CD8-positive, alpha-beta T cell (primary cell): ENCODE measurements at places on chromosomes 13 and 19.

- DNase-seq: no peak
Measured at GRCh38 chr13:91576590-91576989, 178.2 kb downstream of the GPC5 start.

DNA sequence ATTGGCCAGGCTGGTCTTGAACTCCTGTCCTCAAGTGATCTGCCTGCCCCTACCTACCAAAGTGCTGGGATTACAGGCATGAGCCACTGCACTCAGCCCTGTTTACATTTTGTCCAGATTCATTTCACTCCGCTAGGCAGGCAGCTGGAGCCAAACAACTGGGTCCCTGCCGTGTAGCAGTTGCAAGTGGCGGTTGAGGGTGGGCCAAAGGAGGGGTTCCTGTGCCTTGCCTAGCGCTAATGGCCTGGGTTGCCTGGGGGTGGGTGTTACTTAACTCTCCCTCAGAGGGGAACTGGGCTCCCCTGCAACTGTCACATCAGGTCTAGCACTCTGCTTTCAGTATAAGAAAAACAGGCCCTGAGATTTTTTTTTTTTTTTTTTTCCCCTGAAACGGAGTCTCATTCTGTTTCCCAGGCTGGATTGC is 7.4 kb downstream of the ACP5 start:
- DNase-seq: no peak

- DNase-seq: no peak
Measured at GRCh38 chr13:62360609-62361008, 945.0 kb upstream of the PCDH20 start.

DNA sequence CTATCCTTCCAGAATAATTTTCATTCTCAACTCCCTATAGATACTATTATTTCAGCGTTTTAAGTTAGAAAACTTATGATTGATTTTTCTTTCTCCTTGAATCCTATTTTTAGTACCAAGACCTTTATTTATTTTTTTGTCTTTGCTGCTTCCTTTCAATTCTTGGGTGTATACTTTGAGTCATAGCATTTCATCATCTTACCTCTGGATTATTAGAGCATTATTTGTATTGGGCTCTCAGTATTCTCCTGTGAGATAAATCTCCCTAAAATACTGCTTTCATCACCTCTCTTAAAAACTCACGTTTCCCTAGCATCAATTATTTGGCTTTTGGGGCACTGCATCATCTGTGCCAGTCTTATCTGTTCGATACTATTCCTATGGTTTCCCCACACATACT is 222.8 kb downstream of the POSTN start:
- no peak for DNase-seq

- DNase-seq: peak; percentile 7
Measured at GRCh38 chr19:6803036-6803404, 30.5 kb downstream of the VAV1 start.

DNA sequence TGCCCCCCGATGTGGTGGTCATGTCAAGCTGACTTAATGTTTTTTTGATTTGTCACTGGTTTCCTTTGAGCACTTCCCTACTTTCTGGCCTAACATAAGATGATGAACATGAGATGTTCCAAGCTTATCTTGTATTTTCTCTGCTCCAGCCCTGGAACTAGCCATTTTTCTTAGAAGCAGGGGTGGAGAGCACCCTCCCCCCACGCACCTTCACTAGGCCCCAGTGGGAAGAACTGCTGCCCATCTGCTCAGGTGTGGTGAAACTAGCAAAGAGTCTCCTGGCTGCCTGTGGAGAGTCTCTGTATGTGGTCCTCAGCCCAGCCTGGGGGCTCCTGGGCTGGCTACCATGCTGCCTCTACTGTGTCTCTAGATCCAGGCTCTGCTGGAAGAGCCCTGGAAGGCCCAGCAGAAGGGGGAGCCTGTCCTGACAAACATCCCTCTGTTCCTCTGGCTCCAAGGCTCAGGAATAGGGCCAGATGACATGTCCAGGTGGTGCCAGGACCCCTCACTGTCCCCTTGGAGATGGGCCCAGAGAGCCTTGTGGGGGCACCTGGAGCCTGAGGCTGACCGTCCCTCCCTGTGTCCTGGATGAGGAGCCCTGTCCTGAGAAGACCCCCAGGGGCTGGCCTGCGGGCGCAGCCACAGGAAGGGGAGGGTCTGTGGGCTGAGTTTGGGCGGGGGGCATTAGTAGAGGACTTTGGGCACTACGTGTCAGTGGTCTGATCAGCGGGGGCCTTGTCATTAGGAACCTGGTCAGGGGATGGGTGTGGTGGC is 4.8 kb upstream of the ZNF14 start:
- DNase-seq: no peak

DNA sequence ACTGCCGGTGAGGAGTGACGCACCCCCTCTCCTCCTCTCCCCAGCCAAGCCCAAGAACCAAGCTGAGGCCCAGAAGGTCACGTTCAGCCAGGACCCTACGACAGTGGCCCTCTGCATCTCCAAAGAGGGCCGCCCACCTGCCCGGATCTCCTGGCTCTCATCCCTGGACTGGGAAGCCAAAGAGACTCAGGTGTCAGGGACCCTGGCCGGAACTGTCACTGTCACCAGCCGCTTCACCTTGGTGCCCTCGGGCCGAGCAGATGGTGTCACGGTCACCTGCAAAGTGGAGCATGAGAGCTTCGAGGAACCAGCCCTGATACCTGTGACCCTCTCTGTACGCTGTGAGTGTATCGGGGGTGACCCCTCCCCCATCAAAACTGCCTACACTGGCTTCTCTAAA is 19.2 kb upstream of the TOMM40 start:
- no peak for DNase-seq

DNA sequence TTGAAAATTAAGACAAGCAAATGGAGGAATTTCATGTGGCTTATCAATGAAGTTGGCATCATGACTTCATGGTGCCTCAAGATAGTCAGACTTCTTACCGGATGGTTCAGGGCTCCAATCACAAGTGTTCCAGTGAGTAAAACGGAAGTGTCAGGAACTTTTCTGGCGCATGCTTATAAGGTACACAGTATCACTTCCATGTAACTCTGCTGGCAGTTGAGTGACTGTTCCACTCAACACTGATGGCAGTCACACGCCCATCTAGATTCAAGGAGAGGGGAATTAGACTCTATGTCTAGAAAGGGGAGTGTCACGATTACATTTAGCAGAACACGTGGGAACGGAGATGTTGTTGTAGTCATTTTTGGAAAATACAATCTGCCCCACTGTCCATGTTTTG is 114.3 kb downstream of the KCTD15 start:
- DNase-seq: no peak

DNA sequence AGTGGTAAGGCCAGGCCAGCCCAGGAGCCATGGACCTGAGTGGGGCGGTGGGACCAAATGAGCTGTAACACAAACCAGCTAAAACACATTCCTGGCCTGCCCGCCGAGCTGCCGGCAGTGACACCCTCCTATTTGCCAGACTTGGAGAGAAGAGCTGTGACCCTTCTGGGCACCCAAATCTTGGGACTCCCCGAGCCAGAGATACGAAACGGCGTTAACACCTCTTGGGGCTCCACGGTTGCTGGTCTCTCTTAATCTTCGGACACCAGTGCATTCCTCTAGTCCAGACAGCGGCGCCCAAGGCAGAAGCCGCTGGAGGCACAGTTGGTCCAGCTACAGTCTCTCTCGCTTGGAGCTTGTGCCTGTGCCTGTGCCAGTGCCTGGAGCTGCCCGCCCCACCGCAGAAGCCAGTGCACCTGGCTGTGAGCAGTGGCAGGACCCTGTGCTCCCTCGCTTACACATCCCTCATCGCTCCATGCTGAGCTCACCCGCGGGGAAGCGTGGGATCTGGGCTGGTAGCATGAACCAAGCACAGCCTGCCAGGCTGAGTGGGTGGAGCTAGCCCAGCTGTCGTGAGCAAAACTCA is 147.2 kb upstream of the KLHL1 start:
- DNase-seq: no peak
